D721Med (cell line): ENCODE measurements at places on chromosomes 13 and 19.

- DNase-seq, result no peak
These were observed 170.7 kb upstream of the TSHZ3 start for GRCh38 chr19:31519908-31520307.

- DNase-seq, result no peak
These were observed 74.4 kb upstream of the FARP1 start for GRCh38 chr13:98068521-98068920.

DNA sequence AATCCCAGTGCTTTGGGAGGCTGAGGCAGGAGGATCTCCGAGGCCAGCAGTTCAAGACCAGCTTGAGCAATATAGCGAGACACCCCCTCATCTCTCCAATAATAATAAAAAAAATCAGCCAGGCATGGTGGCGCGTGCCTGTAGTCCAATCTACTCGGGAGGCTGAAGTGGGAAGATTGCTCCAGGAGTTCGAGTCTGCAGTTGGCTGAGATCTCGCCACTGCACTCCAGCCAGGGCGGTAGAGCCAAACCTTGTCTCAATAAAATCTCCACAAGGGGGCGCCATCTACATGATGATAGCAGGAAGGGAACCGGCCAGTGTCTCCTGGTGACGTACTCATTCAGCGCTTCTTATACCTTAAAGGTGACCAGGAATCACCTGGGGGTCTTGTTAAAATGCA is 13.6 kb upstream of the C5AR1 start:
- DNase-seq, result peak; percentile 75

GRCh38 chr13:73918691-73919090 is 215.5 kb downstream of the KLF12 start:
- no peak for DNase-seq

- DNase-seq, result no peak
These were observed 186.9 kb upstream of the STARD13 start for GRCh38 chr13:33472446-33472845.

- DNase-seq, result no peak
These were observed 731.5 kb upstream of the SGCG start for GRCh38 chr13:22449251-22449650.

DNA sequence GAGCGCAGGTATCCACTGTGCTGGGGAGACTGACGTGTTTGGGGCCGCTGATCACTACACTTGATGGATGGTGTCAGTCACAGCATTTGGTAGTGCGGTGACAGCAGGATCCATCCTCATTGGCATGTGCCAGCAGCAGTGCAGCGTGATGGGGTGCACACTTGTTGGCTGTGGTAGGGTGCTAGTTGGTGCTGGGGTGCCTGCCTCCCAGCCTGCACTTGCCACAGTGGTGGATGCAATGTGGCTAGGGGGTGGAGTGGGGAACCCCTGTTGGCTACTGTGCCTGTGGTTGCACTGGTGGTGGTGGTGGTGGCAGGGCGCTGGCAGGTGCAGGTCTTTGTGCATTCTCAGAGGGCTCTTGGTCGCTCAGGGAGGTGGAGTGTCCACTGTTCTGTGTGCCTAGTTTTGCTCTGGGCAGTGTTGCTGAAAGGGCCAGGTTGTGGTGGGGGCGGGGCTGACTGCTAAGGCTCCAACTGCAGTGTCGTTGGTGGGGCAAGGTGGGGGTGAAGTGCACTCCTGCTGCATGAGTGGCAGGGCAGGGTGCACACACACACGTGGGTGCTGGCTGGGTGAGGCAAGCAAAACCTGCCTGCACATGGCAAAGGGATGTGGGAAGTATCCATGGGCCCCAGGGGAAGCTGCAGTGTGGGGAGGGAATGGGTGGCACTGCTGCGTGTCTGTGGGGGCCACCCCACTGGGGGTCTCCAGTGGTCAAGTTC is 84.8 kb downstream of the ZMYM2 start:
- DNase-seq, result no peak

DNA sequence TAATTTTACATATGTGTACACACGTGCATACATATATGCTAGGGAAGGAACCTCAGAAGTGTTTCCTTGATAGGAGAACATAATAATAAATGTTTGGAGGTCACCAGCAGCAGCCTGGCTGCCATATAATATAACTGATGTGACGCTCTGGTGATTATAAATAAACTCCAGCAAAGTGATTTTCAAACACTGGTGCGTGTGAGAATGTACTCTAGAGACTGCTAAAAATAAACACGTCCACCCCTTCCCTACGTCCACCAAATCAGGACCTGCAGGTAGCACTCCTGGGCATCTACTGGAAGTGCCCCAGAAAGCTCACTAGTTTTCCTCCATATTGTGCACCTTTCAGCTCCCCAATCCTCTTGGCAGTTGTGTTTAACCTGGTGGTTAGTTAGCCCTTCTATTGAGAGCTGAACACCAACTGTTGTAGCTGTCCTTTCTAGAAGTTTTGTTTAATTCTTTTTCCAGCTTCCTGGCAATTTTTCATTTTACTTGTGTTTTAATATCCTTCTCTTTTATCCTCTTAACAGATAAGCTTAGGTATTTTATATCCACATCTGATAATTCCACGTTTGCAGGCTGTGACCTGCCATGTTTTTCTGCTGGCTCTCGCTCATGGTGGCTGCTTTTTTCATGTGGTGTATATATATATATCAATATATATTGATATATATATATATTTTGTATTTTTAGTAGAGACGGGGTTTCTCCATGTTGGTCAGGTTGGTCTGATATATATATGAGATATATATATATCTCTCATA is 13.0 kb downstream of the OPA3 start:
- no peak for DNase-seq

GRCh38 chr19:9144920-9145319 is 4.7 kb downstream of the ZNF317 start:
- no peak for DNase-seq

GRCh38 chr19:29409076-29409862 is 116.5 kb upstream of the VSTM2B start:
- DNase-seq, result no peak

DNA sequence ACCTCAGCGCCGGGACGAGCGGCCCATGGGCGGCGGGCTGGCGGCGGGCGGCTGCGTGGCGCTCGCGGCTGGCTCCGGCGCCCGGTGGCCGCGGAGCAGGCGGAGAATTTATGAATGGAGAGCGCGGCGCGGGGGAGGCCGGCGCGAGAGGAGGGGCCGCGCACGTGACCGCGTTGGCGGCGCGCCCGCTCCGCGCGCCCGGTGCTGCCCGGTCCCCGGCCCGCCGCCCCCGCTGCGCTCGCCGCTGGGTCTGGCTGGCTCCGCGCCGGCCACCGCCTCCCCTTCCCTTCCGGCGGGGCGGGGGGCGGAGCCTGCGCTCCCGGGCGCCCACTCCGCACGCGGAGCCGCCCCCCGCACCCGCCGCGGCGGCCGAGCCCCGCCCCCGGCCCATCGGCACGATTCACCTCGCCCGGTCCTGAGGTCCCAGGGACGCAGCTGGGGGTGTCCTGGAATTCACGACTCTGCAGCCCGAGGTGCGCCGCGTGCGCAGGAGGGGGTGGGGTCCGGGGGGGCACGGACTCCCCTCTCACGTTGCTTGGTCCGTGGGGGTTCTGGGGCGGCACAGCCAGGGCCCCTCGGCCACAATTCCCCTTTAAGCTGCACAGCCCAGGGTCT is at the start of gene CBARP:
Gene CBARP (minus strand): TSS at position 252 of the 615 bp plus-strand sequence. CDS start 1,905 bp downstream, outside the sequence.
- DNase-seq, result no peak

- no peak for DNase-seq
These were observed 136.1 kb upstream of the SPACA7 start for GRCh38 chr13:112240076-112240475.
